ENCODE measurements at places on chromosomes 5 and 9.
A peak's percentile ranks its signal among the peaks of the same experiment; 100 is the strongest.

GRCh38 chr5:143279698-143280097 is 123.8 kb downstream of the NR3C1 start:
- no peak for DNase-seq

DNA sequence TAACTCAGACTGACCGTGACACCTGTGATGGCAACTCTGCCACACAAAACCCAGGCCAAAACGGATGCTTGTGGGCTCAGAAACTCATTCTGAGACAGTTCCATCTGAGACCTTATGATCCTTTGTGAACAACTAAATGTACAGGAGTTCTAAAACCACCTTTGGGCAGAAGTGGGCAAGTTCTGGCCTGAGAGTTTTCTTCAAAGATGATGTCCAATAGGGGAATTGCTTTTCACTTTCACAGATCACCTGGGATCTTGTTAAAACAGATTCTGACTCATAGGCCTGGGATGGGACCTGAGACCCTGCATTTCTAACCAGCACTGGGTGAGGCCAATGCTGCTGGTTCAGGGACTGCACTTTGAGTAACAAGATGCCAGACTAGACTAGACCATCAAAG is 67.8 kb upstream of the SLC25A51 start:
- DNase-seq, result no peak

- DNase-seq, result no peak
These were observed 41.8 kb downstream of the CAMK2A start for GRCh38 chr5:150247726-150248125.

GRCh38 chr9:94798708-94799107 is 72.2 kb downstream of the AOPEP start:
- no peak for DNase-seq

- no peak for DNase-seq
These were observed 107.3 kb downstream of the AP3B1 start for GRCh38 chr5:78187172-78187571.

- DNase-seq, result no peak
These were observed 1313.5 kb upstream of the WWC1 start for GRCh38 chr5:166977911-166978422.

DNA sequence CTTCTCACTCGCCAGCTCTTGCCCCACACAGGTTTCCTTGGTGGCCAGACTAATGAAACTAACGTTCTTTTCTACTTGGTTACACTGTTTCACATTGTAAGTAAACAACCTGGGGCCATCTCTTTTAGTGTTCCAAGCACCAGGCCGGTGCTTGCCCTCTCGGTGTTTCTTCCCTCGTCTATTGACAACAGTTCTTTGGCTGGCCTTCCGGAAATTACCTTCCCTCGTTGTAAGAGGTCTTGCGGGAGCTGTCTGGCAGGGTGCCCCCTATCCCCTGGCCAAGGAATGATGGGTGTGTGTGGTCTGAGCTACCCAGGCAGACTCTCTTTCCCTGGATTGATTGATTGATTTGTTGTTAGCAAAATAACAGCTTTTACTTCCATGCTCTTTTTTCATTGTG is 918 bp upstream of the MYMK start:
- no peak for DNase-seq

- peak; percentile 85 for DNase-seq
These were observed 269.4 kb upstream of the PTGER4 start for GRCh38 chr5:40410231-40410861.

DNA sequence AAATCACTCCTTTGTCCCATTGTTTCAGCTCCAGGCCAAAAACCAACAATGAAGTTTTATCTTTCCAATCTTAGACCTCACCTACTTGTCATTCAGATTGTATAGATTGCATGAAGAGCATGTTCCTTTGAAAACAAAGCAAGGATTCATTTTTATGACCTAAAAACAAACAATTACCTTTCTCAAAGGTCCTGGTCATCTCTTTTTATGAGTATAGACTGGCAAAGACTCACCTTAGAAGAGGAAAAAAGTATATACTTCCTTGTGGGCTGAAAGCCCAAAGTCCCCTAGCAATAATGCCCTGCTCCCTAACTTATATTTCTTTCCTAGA is 28.4 kb upstream of the TLE1 start:
- DNase-seq, result no peak

DNA sequence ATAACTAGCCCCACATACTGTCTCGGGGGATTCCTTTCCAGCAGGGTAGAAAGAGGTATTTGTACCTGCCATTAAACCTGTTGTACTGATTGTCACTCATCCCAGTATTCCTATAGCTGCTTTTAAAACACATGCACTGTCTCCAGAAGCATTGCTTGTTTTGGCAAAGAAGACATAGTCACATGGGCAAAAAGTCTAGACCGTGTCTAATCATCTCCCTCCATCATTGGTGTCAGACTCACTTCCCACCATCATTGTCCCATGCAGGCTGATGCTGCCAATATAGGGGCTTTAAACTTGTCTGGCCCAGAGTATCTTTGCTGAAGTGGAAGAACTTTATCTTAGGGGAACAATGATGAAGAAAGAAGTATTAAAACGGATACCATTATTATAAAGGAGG is 12.6 kb downstream of the DNAJC21 start:
- no peak for DNase-seq

GRCh38 chr5:135190416-135191083 is 156.5 kb upstream of the PITX1 start:
- DNase-seq, result no peak

GRCh38 chr5:135569755-135570452 is 8.9 kb downstream of the CXCL14 start:
- peak; percentile 5 for DNase-seq

DNA sequence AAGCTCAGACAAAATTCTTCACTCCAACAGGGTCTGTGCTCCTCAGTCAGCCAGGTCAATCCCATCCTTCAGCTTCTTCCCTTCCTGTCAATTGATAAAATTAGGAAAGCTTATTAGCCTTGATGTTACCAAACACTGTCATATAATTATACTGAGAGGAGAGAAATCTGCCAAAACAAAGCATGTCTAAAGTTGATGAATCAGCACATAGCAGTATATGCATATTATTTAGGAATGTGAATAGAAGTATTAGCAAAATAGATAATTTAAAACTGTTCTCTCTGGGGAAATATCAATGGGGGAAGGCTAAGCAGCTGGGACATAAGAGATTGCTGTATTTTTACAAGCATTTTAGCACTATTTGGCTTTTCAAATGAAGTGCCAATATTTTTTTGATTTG is 107.1 kb downstream of the SAXO1 start:
- DNase-seq, result no peak

DNA sequence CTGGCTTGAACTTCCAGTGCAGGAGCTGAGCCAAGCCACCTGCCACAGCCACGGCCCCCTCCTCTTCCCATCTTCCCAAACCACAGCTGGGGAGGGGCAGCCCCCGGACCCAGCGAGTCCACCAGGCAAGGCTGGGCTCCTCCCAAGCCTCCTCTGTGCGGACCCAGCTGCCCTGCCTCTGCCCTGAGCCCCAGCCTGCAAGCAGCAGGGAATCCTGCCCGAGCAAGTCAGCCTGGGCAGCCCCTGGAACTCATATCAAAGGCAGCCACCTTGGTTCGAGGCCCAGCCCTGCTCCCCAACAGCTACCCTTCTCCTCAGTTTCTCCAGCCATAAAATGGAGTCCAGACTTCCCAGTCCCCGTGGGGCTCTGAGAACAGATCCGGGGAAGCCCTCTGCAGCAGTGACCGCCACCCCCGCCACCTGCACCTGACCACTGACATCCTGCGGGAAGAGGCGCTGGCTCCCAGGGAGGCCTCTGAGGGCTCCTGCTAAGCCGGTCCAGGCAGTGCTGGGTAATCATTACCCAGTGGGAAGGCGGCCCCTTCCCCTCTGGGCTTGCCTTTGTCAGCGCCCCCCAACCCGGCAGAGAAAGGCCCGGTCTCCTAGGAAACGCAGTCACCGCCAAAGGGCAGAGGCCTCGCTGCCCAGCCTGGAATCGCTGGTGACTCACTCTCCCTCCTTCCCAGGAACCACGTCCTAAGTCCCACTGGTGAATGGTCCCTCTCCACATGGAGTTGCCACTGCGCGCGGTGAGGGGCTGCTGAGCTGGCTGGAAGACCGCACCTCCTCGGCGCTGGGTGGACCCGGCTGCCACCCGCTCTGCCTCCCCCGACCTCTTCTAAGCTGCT is 1.5 kb downstream of the VAV2 start:
- peak; percentile 18 for DNase-seq

DNA sequence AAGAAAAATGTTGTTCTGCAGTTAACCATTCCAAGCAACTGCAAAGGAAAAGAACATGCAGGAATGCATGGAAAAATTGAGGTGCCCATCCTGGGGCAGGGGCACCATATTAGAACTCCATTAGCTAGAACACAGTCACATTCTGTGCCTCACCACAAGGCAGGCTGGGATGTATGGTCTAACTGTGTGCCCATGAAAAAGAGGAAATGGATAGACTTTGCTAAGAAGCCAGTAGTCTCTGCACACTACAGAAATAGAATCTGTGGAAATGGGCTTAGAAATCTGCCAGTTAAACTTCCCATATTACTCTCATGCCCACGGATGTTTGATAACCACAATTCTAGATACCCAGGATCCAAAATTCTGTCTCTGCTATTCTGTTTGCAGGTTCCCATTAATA is 423.8 kb upstream of the SMARCA2 start:
- DNase-seq, result no peak

- DNase-seq, result no peak
These were observed 93.1 kb downstream of the GABBR2 start for GRCh38 chr9:98615633-98616032.

DNA sequence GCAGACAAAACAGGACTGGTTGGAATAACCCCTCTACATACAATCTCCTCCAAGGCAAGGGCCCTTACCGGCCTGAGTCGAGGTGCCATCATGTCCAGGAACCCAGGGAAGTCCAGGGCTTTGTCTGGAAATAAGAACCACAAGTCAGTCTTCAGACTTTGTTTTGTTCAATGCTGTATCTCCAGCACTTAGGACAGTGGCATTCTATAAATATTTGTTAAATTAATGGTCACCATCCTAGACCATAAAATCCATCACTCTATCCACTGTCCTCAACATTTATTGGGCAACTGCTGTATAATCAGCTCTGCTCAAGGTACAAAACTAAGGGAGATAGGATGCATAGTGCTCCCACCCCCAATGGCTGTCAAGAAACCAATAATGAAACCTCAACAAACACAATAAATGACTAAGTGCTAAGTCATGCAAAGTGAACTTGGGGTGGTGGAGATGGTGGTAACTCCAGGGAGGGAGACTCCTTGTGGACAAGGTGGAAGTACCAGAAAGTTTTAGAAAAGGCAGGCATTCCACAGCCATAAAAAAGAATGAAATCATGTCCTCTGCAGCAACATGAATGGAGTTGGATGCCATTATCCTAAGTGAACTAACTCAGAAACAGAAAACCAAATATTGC is 5.0 kb downstream of the RELL2 start:
- no peak for DNase-seq

DNA sequence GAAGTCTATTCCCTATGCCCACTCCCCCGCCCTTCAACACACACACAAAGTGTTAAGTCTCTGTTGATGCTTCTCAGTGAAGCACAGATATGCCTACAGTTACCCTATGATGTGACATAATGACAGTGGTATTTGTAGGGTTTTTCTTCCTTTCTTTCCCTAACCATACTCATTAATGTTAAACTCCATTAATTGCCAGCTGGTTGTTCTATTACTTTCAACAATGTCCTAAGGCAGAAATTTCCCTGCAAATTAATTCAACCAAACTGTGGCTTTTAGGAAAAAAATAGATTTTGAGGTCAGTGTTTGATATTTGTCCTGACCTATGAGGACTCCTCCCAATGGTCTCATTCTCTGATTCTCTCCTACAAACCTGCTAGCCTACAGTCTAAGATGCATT is 38.2 kb upstream of the SLCO6A1 start:
- DNase-seq, result no peak

DNA sequence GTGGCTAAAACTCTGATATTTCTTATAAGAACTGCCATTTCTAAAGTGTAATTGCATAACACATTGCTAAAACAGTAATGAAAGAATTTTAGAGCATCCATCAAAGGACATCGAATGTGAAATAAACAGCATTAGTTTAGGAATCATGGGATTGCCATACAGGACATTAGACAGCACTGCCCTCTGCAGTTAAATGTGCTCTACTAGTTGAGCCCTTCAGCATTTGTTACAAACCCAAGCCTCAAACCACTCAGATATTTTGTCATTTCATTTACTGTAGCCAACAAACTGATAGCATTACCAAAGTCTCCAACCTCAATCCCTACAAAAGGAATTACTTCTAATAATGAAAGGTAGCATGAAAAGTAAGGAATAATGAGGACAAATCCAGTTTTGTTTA is 116.8 kb upstream of the COX7C start:
- no peak for DNase-seq

DNA sequence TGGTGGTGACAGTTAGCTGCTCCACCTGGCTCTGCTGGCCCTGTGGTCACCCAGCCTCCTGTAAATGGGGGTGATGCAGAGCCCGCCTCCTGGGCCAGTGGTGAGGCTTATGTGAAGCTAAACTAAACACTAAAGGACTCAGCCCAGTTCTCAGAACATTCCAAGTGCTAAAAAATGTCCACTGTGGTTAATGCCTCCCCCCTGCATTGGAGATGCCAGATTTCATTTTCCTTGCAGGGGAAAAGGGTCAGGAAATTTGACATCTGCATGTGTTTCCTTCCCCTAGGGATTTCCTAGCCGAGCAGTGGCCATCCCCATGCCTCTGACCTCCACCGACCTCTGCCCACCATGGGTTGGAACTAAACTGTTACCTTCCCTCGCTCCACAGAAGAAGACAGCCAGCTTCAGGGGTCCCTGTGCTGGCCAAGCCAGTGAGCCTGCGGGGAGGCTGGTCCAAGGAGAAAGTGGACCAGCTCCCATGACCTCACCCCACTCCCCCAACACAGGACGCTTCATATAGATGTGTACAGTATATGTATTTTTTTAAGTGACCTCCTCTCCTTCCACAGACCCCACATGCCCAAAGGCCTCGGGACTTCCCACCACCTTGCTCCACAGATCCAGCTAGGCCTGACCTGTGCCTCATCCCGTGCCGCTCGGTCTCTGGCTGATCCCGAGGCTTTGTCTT is 13.0 kb downstream of the CD74 start:
- no peak for DNase-seq

- DNase-seq, result no peak
These were observed 2.2 kb downstream of the FBXL7 start for GRCh38 chr5:15502208-15502607.

DNA sequence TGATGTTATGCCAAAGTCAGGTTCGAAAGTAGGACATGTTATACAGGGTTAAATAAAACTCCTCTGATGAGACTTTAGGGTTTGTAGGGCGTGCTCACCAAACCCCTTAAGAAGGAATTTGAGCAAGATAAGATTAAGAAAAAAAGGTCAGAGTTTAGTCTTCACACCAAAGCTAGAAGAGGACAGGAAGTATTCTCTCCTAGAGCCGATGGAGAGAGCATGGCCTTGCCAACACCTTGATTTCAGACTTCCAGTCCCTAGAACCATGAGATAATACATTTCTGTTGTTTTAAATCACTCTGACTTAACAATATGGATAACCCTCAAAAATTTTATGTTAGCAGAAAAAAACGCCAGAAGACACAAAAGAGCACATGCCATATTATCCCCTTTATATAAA is 16.3 kb upstream of the PLCXD3 start:
- DNase-seq, result no peak

GRCh38 chr5:36199620-36200019 is 42.1 kb downstream of the NADK2 start:
- no peak for DNase-seq

GRCh38 chr9:5582835-5583195 is 46.1 kb upstream of the RIC1 start:
- DNase-seq, result no peak
